Psoas muscle (tissue), 8 donors: ENCODE measurements at places on chromosomes 6 and 20.

GRCh38 chr20:2042400-2042799 lies 48.5 kb upstream of the PDYN start:
- H3K27me3 ChIP-seq = no peaks in the 10 kb centered on the region
- no peaks in the 10 kb centered on the region for H3K4me1 ChIP-seq
- no peaks in the 10 kb centered on the region for H3K36me3 ChIP-seq
- DNase-seq = no peak
- no peak overlapping the region for H3K4me3 ChIP-seq
- no peak overlapping the region for H3K27ac ChIP-seq

DNA sequence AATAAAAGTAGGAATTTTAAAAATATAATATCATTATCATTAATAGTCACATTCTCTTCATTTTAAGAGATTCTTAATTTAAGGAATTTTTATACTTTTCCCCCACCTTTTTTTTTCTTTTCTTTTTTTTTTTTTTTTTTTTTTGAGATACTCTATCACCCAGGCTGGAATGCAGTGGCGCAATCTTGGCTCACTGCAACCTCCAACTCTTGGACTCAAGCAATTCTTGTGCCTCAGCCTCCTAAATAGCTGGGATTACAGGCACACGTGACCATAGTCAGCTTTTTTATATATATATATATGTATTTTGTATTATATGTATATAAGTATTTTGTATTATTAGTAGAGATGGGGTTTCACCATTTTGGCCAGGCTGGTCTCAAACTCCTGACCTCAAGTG lies 457.7 kb downstream of the CDKAL1 start:
- no peak for DNase-seq
- H3K27me3 ChIP-seq = no peaks in the 10 kb centered on the region
- H3K4me3 ChIP-seq = no peak overlapping the region
- H3K4me1 ChIP-seq = no peaks in the 10 kb centered on the region
- H3K36me3 ChIP-seq = peaks cover 2% of the 10 kb centered on the region
- H3K27ac ChIP-seq = no peak overlapping the region

- H3K27ac ChIP-seq = no peak overlapping the region
- H3K27me3 ChIP-seq = no peaks in the 10 kb centered on the region
- no peaks in the 10 kb centered on the region for H3K36me3 ChIP-seq
- H3K4me1 ChIP-seq = no peaks in the 10 kb centered on the region
Observed at GRCh38 chr6:169801396-169802160, 50.2 kb downstream of the ERMARD start.

DNA sequence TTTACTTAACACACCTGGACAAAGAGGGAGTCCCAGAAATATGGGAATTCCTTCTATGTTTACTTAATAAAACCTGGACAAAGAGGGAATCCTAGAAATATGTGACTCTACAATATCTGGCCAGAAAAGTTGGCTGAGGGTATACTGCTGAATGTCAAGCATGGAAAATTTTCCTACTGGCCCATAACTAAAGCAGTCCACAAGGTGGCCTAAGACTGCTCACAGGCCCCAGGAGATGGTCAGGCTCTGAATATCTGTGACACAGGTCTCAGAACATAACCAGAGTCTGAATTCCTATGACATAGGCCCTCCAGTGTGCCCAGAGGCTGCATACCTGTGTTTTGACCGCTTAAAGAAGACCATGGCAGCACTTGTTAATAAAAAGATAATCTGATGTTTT lies 578.2 kb upstream of the NRSN1 start:
- no peak for DNase-seq
- H3K27ac ChIP-seq = no peak overlapping the region
- no peaks in the 10 kb centered on the region for H3K4me1 ChIP-seq
- H3K4me3 ChIP-seq = no peak overlapping the region
- no peaks in the 10 kb centered on the region for H3K36me3 ChIP-seq
- H3K27me3 ChIP-seq = no peaks in the 10 kb centered on the region

DNA sequence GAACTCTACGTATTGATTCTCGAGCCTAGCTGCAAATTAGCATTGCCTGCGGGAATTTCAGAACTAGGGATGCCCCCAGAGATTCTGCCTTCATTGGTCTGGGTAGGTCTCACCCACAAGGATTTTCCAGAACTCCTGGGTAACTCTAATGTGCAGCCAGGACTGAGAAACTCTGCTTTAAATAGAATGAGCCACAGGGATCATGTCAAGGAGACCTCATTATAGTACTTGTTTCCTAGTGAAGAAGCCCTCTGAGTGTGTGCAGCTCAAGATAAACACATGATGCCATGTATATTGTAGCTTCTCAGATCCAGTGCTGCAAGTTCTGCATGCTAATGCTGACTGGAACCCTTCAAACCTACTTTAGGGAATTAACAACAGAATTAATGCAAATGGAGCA lies 179.2 kb downstream of the PHACTR1 start:
- no peaks in the 10 kb centered on the region for H3K27me3 ChIP-seq
- no peaks in the 10 kb centered on the region for H3K36me3 ChIP-seq
- no peaks in the 10 kb centered on the region for H3K4me1 ChIP-seq
- H3K4me3 ChIP-seq = no peak overlapping the region
- no peak for DNase-seq

GRCh38 chr6:78688668-78689067 lies 178.7 kb upstream of the IRAK1BP1 start:
- H3K4me1 ChIP-seq = no peaks in the 10 kb centered on the region
- DNase-seq = no peak
- H3K36me3 ChIP-seq = no peaks in the 10 kb centered on the region
- H3K27ac ChIP-seq = no peak overlapping the region
- no peak overlapping the region for H3K4me3 ChIP-seq
- no peaks in the 10 kb centered on the region for H3K27me3 ChIP-seq

DNA sequence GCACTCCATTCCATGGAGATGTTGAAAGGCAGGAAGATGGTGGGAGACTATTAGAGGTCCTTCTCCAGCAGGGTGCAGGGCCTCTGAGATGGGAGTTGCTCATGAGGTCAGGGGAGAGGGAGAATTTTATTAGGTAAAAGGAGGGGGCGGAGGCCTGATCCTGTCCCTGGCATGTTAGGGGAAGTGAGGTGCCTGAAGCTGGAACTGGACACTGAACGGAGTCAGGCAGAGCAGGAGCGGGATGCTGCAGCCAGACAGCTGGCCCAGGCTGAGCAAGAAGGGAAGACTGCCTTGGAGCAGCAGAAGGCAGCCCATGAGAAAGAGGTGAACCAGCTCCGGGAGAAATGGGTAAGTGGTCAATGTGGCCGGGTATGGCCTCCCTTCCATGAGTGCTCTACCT lies 24.4 kb downstream of the CEP250 start:
- no peak overlapping the region for H3K27ac ChIP-seq
- peaks cover 15% of the 10 kb centered on the region for H3K36me3 ChIP-seq
- H3K4me1 ChIP-seq = no peaks in the 10 kb centered on the region
- no peak overlapping the region for H3K4me3 ChIP-seq
- no peak for DNase-seq

DNA sequence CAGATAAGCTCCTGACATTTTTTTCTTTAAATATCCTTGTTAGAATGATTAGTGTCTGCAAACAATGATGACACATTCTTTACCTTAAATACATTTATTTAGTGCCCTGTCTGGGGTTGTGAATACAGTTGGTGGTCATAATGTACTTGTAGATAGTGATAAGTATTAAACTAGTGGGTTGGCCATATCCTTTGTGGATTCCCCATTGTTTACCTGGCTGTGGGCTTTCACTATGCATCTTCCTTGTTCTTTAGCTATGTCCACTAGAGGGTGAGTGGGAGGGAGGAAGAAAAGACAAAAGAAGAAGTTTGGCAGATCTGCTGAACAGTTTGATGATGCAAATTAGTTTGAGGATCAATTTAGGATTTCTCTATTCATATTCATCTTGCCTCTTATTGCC lies 15.7 kb downstream of the HS3ST5 start:
- no peak overlapping the region for H3K27ac ChIP-seq
- H3K4me1 ChIP-seq = no peaks in the 10 kb centered on the region
- no peak overlapping the region for H3K4me3 ChIP-seq
